ENCODE measurements at places on chromosomes 5 and 9.

DNA sequence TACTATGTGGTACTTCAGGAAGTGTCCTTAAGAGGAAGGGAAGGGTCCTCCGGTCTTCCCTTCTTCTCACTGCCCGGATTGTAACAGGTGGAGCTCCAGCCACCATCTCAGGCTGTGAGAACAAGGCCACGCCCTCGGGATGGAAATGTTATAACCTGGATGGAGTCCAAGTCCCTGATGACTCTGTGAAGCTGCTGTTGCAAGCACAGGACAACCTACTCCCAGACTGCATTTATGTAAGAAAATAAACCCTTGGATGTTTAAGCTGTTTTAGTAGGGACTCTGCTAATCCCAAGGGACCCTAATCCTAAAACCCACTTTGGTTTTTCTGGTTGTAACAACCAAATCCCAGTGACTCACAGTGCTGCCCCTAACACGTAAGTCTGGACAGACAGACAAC is 221.6 kb downstream of the ACTL7B start:
- no peak for DNase-seq

DNA sequence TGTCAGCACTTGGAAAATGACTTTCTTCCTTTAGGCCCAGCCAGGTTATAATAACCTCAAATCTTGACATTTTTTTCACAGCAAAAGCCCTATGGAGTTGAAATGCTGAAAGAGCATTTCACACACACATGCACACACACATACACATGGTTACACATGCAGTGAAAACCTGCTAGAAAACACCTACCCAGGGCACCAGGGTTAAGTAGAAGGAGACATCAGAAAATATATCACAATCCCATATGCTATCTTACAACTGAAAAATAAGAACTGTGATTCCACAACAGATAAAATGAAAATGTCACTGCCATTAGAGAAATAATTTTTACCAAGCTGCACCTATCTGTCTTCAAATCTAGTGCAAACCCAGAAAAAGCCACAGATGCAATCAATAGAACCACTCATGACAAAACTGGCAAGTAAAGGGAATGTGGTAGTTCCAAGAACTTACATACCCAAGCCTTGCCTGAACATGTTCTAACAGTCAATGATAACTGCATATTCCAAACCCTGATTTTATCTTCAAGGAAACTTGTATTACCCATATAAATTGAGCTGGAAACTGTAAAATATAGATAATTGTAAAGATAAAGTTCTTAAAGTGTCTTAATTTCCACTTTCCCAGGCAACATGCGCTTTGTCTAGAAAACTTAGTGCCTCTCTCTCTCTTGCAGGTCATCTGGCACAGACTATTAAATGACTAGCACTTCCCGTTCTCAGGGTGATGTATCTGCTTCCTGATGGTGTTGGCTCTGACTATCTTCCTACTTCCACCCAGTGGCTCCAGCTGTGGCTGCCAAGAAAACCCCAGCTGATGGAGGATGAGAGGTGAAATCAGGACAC is 250.2 kb upstream of the PTGER4 start:
- DNase-seq, result no peak

GRCh38 chr9:124894035-124894740 is 32.3 kb downstream of the ARPC5L start:
- DNase-seq, result no peak

DNA sequence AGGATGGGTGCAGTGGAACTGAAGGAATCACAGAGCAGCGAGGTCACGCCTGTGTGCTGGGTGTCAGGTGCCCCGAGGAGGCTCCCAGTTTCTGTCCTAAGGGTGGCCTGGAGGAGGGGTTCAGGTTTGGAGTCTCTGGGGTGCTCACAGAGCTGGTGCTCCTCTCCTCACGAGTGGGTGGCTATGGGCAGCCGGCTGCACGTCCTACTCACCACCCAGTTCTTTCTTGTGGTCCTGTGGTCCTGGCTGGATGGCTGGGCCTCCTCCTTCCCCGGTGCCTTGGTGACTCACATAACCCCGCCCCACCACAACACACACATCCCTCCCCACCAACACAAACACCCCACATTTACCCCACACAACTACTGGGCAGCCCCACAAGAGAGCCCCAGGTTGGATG is 9.9 kb upstream of the PTGS1 start:
- no peak for DNase-seq

DNA sequence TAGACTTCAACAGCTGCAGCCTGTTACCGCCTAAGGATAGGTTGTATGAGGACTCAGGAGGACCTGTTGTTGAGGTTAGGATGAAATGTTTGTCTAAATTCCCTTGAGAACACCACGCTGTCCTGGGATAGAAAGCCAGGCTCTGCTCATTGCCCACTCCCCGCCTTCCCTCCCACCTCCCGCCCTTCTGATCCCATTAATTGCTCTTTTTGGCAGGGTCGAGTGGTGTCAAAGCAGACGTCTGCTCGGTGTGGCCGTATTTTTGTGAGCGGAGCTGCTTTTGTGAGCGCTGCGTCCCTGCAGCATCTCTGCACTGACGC is 62.3 kb downstream of the SPATA31C2 start:
- DNase-seq, result no peak

- no peak for DNase-seq
These were observed 272.4 kb downstream of the CDK5RAP2 start for GRCh38 chr9:120307599-120307998.

DNA sequence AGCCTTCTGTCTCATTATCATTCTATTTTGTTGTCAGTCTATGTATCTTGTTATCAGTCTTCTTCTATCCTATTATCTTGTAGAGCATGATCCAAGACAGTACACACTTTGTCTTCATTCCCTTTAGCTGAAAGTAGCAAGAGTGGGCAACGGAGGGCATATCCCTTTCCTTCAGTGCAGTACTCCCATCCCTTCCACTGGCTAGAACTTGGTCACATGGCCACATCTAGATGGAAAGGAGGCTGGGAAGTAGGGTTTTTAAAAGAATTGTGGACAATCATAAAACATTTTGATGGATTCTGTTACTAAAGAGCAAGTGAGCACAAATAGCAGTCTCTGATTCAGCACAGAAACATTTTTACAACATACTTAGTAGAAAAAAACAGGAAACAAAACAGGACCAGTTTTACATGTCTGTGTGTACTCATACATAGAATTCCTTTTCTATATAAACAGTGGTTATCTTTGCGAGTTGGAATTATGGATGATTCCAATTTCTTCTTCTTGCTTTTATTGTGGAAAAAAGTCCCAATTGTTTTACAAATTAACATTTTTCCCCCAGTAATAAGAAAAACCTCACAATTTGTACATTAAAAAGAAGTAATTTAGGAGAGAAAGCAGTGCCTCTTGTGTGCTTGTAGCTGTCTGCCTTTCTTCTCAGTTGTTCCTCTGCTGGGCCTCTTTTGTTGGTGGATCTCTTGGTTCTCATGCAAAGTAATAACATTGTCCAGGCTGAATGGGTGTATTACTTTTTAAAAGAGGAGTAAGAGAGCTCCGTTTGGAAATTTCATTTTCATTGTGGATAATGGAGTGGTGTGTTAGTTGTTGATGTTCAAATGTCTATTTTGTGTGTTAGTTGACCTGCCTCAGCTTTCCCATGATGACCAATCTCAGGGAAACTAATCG is 410.9 kb upstream of the TRPC7 start:
- no peak for DNase-seq

- no peak for DNase-seq
These were observed 178.1 kb upstream of the COX7C start for GRCh38 chr5:86439593-86440110.

DNA sequence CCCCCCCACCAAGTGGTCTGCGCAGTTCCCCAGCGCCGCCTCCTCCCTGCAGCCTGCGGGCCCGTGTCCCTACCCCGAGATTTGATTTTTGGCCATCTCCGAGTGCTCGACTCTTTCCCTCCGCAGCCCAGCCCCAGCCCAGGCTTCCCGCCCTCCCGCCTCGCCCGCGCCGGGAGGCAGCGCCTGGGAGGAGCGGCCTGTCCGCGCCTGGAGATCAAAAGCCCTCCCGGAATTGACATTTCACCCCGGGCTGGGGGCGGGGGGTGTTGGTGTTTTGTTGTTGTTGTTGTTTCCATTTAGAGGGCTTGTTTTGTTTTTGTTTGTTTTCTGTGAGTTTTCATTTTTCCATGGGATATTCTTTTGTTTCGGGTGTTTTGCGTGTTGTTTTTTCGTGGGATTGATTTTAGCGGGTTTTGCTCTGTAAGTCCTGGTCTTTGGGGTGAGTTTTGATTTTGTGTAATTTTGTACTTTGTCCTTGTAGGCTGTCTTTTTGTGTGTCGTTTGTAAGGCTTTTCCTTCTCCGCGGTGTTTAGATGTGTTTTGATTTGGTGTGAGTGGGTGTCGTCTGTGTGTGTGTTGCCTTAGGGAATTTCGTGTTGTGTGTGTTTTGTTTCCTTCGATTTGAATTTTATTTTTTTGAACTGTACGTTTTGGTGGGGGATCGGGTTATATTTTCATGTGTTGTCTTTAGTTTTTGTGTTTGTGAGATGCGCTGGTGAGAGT is 1.7 kb upstream of the PAX5 start:
- DNase-seq, result no peak

DNA sequence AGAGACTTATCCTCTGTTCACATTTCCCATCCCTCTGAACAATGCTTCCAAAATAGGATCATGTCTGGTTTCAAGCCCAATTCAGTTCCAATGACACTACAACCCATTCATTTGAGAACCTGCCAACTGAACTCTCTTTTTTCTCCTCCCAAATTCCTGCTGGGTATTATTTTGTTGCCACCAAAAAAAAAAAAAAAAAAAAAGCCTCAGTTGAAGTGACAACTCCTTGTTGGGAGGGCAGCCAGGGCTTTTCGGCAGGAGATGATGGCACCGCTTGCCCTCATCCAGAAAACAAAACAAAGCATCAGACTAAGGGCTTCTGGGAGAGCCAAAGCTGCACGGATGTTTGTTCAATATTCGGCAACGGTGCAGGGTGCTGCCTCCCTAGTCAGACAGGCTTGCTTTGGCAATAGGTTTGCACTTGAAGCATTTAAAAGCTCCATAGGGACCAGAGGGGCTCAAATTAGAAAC is 30.6 kb upstream of the TRIM32 start:
- no peak for DNase-seq

GRCh38 chr5:107224272-107224671 is 446.5 kb downstream of the EFNA5 start:
- no peak for DNase-seq

DNA sequence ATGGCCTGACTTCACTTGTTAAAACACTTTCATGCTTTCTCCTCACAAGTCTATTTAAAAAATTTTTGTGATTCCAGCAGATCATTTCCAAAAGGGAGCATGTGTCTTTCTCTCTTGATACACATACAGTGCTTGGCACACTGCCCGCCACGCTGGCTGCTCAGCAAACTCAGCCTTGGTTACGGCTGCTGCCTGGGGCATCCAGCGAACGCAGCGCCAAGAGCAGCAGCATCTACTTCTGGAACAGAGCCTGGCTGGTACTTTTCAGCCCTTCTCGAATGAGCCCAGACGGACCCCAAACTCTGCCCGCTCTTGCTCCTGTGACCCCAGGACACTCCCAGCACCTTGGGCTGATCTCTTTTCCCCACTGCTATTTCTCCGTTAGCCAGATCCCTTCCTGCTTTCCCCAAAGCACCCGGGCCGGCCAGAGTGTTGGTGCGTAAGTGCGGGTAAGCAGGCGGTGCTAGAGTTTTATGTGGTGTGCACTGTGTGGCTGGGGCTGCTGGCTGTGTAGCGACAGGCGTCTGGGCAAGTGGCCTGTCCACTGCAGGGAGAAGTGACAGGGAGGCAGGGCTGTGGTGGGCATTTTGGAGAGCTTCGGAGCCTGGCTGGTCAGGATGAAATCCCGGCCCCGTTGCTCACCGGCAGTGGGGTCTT is 73.2 kb downstream of the SH3PXD2B start:
- DNase-seq, result no peak

GRCh38 chr9:128493424-128493823 is 11.1 kb upstream of the GLE1 start:
- DNase-seq, result no peak

DNA sequence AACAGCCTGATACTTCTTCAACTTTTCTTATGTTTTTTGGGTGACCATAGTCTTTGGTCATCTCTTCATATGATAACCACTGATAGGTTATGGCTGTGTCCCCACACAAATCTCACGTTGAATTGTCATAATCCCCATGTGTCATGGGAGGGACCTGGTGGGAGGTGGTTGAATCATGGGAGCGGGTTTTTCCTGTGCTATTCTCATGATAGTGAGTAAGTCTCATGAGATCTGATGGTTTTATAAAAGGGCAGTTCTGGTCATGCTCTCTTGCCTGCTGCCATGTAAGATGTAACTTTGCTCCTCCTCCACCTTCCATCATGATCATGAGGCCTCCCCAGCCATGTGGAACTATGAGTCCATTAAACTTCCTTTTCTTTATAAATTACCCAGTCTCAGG is 8.7 kb downstream of the RHOBTB3 start:
- no peak for DNase-seq

- no peak for DNase-seq
These were observed 108.6 kb downstream of the DAB2IP start for GRCh38 chr9:121759996-121760395.

- DNase-seq, result no peak
These were observed 45.2 kb downstream of the HSD17B3 start for GRCh38 chr9:96256800-96257199.

GRCh38 chr5:90807496-90807895 is 248.9 kb downstream of the ADGRV1 start:
- no peak for DNase-seq

DNA sequence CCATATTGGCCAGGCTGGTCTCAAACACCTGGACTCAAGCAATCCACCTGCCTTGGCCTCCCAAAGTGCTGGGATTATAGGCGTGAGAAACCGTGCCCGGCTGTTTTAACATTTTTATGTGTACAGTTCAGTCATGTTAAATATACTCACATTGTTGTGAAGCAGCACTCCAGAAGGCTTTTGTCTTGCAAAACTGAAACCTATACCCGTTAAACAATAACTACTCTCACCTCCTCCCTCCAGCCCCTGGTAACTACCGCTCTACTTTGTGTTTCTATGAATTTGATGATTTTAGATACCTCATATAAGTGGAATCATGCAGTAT is 23.1 kb upstream of the SHB start:
- no peak for DNase-seq

- no peak for DNase-seq
These were observed 140.6 kb upstream of the ZNF366 start for GRCh38 chr5:72647806-72648205.

GRCh38 chr9:128106181-128106939 is 21.2 kb downstream of the PTGES2 start:
- no peak for DNase-seq

GRCh38 chr9:123316053-123316718 is 39.8 kb upstream of the CRB2 start:
- no peak for DNase-seq

- DNase-seq, result no peak
These were observed 257.8 kb downstream of the FSTL4 start for GRCh38 chr5:133354323-133355185.

- DNase-seq, result no peak
These were observed 30.6 kb upstream of the SPINK5 start for GRCh38 chr5:148033134-148033533.

DNA sequence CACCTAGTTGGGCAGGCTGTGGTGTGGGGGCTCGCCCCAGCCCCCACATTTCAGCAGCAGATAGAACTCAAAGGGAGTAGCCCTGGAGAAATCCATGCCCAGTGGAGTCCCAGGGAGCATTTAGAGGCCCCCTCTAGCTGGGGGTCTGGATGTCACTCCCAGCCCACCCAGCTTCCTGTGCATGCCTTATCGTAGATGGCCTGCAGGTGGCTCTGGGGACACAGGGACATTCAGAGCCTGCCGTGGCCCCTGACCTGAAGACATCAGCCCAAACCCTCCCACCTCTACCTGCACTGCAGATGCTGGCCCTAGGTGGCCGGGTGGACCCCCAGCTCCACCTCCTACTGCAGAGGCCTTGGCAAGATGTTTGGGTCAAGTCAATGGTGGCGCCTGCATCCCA is 49.0 kb upstream of the LMX1B start:
- DNase-seq, result no peak

Data from cortex of kidney (tissue), 1 donor.